Activated CD4-positive, alpha-beta T cell treated with anti-CD3 and anti-CD28 coated beads, Interleukin-2, amount 50 U/mL, for 4 hours (primary cell): ENCODE measurements at places on chromosomes 16 and 17.

- no peak for DNase-seq
These were observed 4.0 kb downstream of the KRT40 start for GRCh38 chr17:40980117-40980516.

GRCh38 chr16:65120461-65120830 lies 1.4 kb downstream of the CDH11 start:
- DNase-seq, result no peak

DNA sequence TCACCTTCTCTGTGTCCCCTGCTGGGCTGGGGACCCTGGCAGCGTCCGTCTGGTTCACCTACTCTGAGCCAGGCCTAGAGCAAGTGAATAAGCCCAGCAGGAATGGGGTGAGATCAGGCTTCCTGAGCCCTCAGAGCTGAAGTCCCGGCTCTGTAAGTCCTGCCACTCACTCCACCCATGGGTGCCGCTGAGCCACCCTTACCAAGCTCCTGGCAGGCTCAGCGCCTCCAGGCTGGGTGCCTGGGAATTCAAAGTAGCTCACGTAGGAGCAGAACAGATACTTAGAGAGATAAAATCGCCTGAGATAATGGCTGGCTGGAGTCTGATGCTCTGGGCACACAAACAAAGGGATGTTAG lies 9.8 kb upstream of the LASP1NB start:
- no peak for DNase-seq

DNA sequence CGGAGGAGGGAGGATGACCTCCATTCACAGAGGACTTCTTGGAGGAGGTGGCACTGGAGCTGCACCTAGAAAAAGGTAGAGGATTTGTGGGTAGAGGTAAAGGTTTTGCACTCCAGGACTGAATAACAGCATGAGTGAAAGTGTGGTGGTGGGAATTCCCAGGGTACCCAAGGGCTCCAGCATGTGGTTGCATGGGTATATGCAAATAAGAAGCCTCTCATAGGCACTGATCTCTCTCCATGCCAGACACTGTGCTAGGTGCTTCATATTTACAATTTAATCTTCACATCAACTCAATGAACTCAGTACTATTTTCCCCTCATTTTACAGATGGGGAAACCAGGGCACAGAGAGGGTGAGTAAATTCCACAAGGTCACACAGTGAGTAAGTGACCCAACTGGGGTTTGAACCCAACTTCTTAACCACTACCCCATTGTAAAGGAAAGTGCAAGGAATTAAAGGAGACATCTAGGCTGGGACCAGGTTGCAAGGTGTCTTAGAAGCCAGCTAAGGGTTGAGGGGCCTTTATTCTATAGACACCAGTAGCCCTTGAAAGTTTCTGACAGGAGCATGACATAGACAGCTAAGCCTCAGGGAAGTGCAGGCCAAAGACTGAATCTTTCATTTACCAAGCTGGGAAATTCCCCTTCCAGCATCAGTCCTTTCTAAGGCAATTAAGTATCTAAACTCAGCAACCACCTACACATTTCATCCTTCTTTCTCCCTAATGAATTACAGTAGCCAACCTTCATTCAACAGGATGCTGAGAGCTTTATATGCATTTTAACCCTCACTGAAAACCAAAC lies 21.3 kb downstream of the SCNN1B start:
- no peak for DNase-seq

GRCh38 chr17:57747221-57748017 lies 2.3 kb upstream of the CCDC182 start:
- peak; percentile 16 for DNase-seq
